ENCODE measurements at places on chromosomes 4 and X.

DNA sequence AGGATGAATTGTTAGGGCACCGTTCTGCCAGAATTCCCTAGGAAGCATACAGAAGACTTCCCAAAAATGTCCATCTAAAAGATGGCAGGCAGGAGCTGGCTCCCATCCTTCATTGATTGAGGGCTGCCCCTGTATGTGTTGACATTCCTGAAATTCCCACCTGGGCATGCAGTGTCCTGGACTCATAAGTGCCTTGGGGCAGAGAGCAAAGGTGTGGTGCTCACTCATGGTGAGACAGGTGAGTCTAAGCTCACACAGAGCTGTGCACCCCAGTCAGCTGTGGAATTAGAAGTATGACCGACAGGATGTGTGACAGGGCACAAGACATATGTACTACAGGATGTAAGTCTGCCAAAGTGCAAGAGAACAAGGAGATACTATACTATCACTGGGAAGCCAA lies 271.9 kb downstream of the MID1IP1 start:
- no peak for DNase-seq

DNA sequence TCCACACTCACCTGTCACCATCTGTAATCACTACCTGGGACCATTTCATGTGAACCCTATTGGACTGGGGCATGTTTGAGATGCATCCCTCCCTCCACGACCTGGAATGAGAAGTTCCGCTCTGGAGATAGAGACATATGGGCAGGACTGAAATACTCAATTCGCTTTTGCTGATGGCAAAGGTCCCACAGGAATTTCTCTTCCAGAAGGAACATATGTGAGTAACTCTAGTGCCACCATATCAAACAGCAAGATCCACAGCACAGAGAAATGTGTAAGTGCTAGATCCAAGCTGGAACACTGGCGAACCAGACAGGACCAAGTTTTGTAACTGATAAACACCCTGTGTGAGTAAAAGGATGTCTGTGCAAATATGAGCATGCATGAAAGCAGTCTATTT lies 43.9 kb downstream of the SEL1L3 start:
- no peak for DNase-seq

DNA sequence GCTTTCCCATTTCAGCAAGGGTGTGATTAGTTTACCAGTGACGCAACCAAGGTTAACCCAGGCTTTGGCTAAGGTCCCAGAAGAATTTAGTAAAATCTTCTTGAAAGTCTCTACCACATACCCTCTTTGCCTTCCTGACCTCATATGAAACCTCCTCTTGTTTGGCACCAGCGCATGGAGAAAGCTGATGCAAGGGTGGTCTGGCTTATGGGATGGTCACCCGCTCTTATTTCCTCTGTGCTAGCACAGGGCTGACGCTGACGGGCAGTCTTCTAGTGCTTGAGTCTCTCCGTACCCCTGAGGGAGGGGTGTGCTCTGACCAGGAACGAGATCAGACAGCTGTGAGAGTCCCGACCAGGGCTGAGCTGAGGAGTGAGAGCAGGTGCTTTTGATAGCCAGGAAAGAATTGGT lies 137.6 kb downstream of the TENM3 start:
- no peak for DNase-seq

- peak; percentile 38 for DNase-seq
Measured at GRCh38 chrX:54807524-54808108, at the start of gene MAGED2. Gene MAGED2, plus strand, starts transcription at chrX:54807745. Its CDS starts 1,587 bp downstream, at chrX:54809332.

- no peak for DNase-seq
Measured at GRCh38 chr4:153834901-153835300, 46.0 kb upstream of the SFRP2 start.

- no peak for DNase-seq
Measured at GRCh38 chr4:40241941-40242340, 45.1 kb downstream of the RHOH start.

- DNase-seq, result no peak
Measured at GRCh38 chr4:149513081-149513480, 302.6 kb downstream of the IQCM start.

DNA sequence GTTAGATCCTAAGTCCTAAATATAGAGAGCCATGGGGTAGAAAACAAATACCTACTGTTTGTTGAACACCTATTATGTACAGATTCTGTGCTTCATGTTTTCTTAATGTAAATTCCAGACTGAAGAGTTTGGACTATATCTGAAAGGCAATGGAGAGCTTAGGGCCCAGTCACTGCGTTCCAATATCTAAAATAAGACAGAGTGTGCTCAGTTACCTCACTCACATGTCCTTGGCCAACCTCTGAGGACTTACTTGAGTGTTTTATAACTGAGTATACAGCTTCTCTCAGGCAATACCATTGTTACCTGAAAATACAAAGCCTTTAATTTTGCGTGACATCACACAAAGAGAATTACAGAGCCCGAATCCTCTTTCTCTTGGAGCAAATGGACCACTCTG lies 53.2 kb downstream of the GRIA3 start:
- DNase-seq, result no peak

- DNase-seq, result no peak
Measured at GRCh38 chr4:6957148-6957520, 47.5 kb downstream of the TBC1D14 start.

DNA sequence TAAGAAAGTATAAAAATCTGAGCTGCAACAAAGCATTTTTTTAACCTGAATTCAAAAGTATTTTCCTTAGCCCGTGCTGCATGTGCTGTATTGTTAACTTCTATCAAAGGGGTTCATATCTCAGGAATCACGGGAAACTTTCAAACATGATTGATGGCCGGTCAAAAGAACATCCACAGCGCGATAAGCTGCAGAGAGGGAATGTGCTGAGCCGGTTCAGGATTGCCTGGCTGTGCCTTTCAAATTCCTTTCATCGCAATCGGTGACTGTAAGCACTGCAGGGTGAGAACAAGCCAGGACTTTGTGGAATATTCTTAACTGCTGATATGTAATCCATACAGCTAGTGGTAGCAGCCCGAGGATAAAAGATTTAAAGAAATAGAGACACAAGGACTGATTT lies 210.9 kb upstream of the NOCT start:
- no peak for DNase-seq

DNA sequence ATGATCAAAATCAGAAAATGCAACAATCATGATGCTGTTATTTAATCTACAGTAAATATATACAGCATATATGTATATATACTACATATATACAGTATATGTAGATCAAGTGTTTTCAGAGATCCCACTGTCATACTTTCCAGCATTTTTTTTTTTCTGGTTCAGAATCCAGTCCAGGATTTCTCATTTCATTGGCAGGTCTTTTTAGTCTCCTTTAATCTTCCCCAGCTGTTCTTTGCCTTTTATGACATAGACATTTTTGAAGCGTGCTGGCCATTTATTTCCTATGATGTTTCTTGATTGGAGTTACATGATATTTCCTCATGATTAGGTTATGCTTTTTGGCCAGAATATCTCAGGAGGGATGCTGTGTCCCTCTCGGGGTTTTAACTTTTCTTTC lies 92.0 kb upstream of the TLR2 start:
- no peak for DNase-seq

DNA sequence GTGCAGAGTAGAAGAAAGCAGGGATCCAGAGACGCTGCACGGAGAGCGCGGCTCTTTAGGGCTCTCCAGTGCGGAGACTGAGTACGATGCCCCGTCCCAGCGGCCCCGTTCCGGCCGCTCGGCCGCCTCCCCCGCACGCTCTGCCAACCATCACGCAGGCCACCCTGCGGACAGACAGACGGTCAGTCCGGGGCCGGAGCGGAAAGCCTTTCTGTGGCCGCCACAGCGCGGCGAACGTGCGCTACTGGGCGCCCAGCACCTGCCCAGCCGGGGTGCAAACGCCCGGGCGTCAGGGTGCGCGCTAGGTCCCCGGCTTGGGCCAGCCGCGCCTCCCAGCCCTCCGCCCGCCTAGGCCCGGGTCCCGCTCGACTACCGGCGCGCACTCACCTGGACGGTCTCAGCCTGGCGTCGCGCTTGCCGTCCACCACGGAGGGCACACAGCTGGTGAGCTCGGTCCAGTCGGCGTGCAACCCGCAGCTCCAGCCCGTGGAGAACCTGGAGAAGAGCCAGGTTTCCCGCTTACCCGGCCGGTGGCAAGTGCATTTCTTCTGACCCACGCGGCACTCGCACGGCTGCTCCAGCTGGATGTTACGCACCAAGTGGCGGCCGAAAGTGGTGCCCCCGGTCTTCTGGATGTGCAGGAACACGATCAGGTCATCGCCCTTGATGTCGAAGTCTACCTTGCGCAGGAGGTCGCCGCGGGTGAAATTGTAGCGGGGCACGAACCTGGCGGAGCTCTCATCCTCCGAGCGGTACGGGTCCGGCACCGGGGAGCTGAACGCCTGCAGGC lies 1.8 kb downstream of the HS6ST2 start:
- DNase-seq, result no peak

DNA sequence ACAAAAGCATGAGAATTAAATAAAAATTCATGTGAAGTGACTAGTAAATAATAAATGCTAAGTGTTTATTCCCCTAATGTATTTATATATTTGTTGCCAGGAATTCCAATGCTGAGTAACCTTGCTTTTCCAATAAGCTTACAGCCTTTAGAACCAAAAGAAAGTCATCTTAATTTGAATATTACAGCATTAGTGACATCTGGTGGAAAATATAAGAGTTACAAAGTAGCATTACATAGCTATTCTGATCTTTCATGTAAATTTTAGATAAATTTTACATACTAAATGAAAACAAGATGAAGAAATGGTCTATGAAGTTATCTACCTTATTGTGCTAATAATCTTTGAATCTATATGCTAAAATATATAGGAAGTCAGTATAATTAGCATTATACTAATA lies 10.4 kb downstream of the MAD2L1 start:
- peak; percentile 4 for DNase-seq

GRCh38 chr4:113699772-113700171 lies 61.8 kb downstream of the CAMK2D start:
- no peak for DNase-seq

- no peak for DNase-seq
Measured at GRCh38 chr4:57214654-57215411, 104.6 kb upstream of the IGFBP7 start.

DNA sequence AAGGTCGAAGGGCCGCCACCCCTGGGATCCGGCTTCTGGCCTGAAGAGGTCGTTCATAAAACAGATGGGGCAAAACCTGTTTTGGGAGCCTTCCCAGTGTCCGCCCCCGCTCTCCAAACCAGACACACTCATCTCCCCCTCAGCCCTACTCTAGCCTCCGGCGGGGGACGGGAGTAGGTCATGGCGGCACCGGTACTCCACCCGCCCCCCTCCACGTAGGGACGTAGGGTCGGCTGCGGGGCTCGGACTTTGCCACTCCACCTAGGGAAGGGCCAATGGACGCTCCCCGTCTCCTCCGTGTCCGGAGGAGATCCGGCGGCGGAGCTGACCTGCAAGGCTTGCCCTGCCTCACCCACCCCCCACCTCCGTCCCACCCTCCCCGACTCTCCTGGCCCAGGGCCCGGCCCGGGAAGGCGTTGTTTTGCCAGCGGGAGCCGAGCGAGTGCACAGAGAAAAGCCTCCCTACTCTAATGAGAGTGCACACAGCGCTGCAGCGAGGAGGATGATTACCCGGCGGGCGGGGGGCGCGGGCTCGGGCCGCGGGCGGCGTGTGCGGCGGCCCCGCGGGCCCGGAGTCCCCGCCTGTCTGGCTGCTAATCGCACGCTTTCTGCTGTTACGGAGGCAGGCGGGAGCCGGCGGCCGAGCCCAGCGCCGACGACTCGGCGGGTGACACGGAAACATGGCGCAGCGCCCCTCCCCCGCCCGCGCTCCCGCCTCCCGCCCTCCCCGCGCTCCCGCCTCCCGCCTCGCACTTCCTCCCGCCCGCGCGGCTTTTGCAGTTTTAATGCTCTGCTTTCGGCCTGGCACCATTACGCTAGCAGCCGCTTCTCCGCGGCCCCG lies 8.3 kb upstream of the BCOR start:
- DNase-seq, result no peak

GRCh38 chr4:113636877-113637276 lies 124.7 kb downstream of the CAMK2D start:
- no peak for DNase-seq

GRCh38 chr4:176034499-176034898 lies 31.1 kb upstream of the WDR17 start:
- no peak for DNase-seq

GRCh38 chr4:68366600-68366999 lies 16.7 kb upstream of the YTHDC1 start:
- no peak for DNase-seq

- peak; percentile 65 for DNase-seq
Measured at GRCh38 chr4:169269916-169270809, 593 bp downstream of the SH3RF1 start.

GRCh38 chr4:10106421-10107039 lies 10.1 kb downstream of the WDR1 start:
- DNase-seq, result peak; percentile 90

GRCh38 chr4:100257567-100257966 lies 67.3 kb upstream of the DDIT4L start:
- no peak for DNase-seq

DNA sequence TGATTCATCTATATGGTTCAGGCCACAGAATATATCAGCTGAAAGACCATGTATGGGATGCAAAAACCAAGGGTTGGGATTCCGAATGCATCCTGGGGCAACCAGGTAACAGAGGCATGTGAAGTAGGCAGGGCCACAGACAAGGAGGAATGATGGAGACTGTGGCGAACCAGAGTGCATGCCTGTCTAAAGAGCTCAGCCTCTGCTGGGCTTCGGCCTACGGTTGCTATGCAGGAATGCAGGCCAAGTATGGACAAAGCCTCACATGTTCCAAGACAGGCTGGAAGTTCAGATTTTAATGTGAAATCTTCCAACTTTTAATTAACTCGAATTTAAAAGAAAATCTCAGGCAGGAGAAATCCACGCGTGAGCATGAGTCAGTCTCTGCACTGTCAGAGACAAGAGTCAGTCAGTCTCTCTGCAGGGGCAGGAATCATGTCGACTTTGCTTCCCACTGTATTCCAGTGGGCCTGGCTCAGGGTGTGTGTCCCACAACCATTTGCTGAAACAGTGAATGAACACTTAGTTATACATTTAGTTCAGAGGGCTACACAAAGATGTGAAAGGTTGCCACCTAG lies 344.4 kb downstream of the UNC5C start:
- no peak for DNase-seq

DNA sequence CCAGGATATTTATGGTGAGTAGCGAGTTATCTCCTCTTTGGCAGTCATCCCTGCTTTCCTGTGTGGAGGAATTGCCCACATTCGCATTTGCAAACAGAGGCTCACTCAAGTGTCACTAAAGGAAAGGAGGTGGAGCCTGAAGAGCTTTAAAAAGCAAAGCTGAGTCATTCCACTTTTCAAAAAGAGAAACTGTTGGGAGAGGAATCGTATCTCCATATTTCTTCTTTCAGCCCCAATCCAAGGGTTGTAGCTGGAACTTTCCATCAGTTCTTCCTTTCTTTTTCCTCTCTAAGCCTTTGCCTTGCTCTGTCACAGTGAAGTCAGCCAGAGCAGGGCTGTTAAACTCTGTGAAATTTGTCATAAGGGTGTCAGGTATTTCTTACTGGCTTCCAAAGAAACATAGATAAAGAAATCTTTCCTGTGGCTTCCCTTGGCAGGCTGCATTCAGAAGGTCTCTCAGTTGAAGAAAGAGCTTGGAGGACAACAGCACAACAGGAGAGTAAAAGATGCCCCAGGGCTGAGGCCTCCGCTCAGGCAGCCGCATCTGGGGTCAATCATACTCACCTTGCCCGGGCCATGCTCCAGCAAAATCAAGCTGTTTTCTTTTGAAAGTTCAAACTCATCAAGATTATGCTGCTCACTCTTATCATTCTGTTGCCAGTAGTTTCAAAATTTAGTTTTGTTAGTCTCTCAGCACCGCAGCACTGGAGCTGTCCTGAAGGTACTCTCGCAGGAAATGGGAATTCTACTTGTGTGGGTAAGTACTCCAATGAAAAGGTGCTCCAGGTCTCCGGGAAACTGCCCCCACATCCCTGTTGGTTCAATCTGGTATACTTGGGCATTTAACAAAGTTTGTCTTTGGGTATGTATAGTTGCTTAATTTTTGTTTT lies at the start of gene EGF:
TSS of gene EGF (plus strand) at position 178 of the 890 bp plus-strand sequence. CDS start at position 631, 453 bp downstream.
- DNase-seq, result peak; percentile 14

GRCh38 chr4:181692965-181693364 lies 550.2 kb upstream of the TENM3 start:
- no peak for DNase-seq
